CD8-positive, alpha-beta T cell (primary cell): ENCODE measurements at places on chromosomes 4 and X.
A peak's percentile ranks its signal among the peaks of the same experiment; 100 is the strongest.

- DNase-seq, result no peak
These were observed 2365.6 kb downstream of the ARAP2 start for GRCh38 chr4:33878710-33879109.

- no peak for DNase-seq
These were observed 254.7 kb downstream of the PALLD start for GRCh38 chr4:168751263-168752225.

- DNase-seq, result no peak
These were observed 227.2 kb downstream of the FAT4 start for GRCh38 chr4:125541836-125542385.

- DNase-seq, result no peak
These were observed 645 bp downstream of the AMMECR1 start for GRCh38 chrX:110317061-110317819.

GRCh38 chr4:22515888-22516541 lies at the start of gene ADGRA3:
ADGRA3 (minus strand) TSS chr4:22516066; CDS start chr4:22515784, 282 bp downstream.
- peak; percentile 20 for DNase-seq

GRCh38 chr4:124953061-124953460 lies 240.5 kb upstream of the ANKRD50 start:
- no peak for DNase-seq

DNA sequence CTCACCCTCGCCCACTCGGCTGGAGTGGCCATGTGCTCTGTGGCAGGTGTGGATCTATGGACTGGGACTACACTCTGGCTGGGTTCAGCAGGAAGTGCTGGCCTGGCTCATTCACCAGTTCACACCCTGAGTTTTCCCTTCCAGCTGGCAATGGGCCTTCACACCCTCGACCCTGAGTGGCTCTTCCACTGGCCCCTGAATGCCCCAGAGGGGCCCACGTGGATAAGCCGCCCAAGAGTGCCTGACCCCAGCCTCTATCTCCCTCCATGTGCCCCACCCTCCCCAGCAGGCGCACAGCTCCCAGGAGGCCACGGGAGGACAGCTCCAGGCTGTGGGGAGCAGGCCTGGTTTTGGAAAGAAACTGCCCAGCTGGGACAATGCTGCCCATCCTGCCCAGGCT lies 234.1 kb downstream of the AFAP1 start:
- DNase-seq, result no peak

DNA sequence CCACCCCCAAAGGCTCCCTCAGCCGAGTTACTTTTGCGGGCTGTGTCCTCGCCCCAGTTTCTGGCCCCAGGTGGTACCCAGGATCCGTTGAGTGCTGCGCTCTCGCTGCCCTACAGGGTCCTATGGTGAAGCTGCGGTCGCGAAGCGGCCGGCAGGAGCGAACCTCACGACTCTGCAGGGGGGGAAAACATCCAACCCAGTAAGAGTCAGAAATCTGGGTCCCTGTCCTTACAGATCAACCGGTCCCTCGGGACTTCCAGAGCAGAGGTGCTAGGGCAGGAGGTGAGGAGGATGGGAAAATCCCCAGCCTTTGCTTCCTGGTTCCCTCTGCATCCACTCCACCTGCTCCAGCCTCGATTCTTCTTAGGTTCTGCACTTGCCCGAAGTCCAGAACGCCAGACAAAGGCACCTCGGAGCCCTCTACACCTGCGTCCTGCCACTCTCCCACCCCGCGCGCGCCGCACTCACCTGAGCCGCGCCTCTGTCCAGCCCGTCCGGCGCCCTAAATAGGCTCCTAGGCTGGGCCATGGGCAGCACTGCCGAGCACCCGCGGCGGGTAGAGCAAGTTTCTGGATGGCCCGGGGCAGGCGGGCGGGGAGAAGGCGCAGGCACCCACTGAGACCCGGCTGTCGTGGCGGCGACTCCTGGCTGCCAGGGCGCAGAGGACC lies at the start of gene HS3ST1:
HS3ST1 (minus strand) TSS at position 664 of the 668 bp plus-strand sequence. CDS start 28,889 bp downstream, outside the sequence.
- DNase-seq, result no peak
